ENCODE measurements at places on chromosomes 4 and X.

DNA sequence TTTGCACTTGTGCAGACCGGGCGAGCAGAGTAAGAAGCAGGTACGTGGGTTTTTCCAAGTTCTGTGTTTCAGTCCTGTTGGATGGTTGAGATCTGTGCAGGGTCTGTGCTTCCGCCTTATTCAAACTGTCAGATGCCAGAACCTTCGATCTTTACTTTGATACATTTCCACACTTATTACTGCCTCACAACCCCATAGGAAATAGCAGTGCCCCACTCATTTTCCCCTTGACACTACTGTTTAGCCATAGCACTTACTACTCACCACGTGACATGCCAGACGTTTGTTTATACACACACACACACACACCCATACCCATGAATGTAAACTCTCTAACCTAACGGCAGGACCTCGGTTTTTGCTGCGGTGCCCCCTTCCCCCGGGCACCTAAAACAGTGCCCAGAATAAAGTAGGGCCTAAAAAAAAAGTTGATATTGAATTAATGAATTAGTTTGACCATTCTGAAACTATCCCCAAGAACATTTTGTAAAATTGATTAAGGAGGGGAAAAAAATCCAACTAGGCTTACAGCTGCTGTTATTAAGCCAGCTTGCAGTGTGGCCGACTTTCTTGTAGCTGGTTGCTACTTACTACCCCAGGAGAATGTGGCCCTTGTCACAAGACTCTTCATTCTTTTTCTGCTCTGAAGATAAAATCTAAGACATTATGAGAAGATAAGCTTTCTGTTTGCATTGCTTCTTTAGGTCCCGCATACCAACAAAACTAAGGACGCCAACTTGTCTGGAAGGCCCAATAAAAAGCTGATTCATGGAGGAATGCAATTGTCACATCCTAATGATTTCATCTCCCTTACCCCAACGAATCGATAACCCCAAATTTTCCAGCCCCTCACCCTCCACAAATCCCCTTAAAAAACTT is 704 bp upstream of the SEPSECS start:
- DNase-seq: no peak

- DNase-seq: peak; percentile 17
Observed at GRCh38 chr4:1576304-1576960, 107.7 kb downstream of the FAM53A start.

DNA sequence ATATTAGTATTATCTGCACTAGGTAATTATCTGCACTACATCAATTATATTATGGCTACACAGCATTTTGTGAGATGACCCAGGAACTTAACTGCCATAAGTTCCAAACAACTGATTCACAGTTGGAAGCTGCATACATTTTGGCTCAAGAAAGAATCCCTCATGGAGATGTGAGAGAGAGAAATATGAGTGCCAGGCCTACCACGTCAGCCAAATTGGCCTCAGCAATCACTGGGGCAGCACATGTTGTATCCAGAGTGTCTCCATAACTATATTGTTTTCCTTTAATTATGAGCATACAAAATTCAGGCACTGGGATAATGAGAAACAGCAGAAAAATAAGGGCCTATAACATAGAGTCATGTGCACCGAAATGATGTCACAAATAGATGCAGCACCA is 174.2 kb upstream of the DMD start:
- DNase-seq: no peak

DNA sequence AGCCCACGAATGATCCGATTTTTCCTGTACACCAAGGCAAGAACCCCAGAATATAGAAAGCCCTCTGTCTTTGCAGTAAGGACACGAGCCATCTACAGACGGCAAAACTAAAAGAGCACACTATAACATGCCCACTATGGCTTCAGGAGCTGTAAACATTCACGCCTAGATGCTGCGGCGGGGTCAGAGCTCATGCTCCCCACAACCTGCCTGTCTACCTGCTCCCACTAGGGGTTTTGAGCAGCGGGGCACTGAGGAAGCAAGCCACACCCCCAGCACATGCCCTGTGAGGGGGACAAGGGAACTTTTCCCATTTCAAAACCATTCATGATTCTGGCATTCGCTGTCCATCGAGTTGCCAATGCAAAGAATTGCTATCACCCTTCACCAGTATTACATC is 144.8 kb downstream of the PAPSS1 start:
- DNase-seq: no peak

- DNase-seq: no peak
Observed at GRCh38 chr4:144355811-144356757, 215.6 kb upstream of the GYPA start.

DNA sequence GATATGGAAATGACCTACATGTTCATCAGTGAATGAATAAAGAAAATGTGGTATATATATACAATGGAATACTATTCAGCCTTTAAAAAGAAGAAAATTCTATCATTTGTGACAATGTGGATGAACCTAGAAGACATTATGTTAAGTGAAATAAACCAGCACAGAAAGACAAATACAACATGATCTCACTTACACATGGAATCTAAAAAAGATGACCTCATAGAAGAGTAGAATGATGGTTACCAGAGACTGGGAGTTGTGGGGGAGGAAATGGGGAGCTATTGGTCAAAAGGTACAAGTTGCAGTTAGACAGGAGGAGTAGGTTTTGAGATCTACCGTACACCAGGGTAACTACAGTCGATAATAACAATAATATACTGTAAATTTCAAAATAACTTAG is 51.5 kb downstream of the WNK3 start:
- DNase-seq: no peak

DNA sequence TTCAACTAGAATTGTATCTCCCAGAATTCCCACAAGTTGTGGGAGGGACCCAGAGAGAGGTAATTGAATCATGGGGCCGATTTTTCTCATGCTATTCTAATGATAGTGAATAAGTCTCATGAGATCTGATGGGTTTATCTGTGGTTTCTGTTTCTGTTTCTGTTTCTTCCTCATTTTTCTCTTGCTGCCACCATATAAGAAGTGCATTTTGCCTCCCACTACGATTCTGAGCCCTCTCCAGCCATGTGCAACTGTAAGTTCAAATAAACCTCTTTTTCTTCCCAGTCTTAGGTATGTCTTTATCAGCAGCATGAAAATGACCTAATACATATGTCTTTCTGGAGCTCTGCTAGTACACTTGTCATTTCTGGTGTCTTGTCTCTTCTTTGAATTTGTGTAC is 22.1 kb upstream of the OR13H1 start:
- DNase-seq: no peak

DNA sequence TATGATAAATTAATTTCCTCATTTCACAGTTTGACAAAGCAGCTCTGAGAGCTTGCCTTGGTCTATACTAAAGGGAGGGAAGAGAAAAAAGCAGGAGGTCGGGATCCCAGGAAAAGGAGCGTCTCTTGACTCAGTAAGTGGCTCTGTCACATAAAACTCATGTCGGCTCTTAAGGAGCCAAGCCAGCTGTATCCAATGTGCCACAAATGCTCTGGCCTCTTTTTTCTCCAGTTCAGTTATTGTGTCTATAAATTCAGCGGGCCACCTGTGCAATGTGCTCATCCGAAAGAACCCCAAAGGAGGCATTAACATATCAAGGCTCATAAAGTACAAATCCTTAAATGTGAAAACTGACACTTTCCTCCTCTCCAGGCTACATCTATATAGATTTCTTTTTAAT is 337.7 kb upstream of the FAM241A start:
- DNase-seq: no peak

DNA sequence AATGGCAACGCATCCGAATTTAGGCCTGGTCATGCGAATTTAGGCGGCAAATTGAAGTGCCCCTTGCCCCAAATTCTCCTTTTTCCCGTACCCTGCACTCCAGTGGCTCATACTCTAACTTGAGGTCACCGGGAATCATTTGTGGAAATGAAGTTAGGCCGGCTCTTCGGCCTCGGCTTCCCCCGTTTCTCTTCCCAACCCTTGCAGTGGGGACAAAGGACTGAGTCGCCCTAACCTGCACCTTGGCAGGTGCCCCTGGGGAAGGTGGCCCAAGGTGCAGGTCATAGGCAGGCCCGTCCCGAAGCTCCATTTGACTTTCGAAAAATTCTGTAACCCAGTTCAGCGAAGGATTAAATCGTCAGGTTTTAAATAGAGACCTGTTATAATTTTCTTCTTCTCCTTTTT is 811 bp downstream of the SRD5A3 start:
- DNase-seq: no peak

DNA sequence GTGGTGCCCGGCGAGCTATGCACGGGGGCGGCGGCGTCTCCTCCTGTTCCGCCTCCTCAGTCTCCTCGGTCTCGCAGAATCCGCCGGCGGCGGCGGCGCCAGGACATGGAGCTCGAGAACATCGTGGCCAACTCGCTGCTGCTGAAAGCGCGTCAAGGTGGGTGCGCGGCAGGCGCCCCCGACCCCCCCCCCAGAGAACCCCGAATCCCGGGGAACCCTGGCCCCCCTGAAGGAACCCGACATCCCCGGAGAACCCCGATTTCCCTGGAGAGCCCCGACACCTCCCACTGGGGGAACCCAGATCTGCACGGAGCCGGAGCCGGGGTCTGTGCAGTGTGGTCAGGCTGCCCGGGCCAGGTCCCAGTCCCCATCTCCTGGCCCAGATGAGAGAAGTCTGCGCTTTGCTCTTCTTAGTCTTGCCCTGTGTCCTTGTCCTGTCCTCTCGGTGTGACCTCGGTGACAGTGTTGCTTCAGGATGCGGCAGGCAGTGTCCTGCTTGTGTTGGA is 648 bp downstream of the GRK4 start:
- DNase-seq: peak; percentile 22

DNA sequence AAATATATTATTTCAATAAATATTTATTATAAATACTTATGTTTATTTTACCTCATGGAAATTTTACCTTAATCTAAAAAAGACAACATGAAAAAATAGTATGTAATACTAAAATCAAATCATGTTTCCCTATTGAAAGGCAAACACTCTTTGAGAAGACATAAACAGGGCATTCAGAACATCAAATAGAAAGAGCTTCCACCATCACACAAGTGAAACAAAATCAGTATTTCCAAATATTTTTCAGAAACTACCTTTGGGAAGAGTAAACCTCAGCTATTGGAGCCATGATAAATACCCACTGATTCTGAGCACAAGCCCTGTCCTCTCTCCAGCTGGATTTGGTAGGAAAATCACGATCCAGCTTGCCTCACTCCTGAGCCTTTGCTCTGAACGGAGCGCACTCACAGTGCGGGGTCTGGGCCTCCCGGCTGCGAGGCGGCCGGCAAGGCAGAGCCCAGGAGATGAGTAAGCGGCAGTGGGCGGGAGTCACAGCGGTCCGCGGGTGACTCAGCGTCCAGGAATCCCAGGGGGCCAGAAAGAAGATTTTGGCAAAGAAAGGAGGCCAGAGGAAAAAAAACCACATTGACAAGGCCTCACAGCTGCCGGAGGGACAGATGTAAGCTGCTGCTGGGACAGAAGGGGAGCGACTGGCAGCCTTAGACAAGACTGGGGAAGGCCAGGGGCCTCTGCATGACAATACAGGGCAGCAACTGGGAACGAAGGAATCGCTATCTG is 14.7 kb upstream of the ANXA5 start:
- DNase-seq: peak; percentile 89

DNA sequence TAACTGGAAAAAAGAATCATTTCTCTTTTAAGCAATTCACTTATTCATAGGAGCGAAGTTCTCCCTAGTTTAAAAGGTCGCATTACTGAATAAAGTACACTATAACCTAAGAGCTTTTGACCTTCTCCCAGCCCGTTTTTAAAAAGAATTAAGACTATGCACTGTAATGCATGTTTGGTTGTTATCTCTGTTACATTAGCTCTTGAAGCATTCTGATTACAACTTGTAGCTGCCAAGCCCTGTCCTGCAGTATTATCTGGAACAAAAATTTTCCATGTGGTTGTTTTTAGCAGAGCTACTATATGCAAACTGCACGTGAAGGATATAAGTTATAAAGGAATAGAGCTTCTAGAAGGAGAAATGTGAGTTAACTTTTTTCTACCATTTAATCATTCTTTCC is 8.1 kb downstream of the GAB1 start:
- no peak for DNase-seq

- no peak for DNase-seq
Observed at GRCh38 chrX:38919202-38919601, 117.9 kb downstream of the MID1IP1 start.

- DNase-seq: no peak
Observed at GRCh38 chr4:114132830-114133229, 153.4 kb upstream of the ARSJ start.

- DNase-seq: no peak
Observed at GRCh38 chr4:37836274-37836673, 9.8 kb downstream of the PGM2 start.

DNA sequence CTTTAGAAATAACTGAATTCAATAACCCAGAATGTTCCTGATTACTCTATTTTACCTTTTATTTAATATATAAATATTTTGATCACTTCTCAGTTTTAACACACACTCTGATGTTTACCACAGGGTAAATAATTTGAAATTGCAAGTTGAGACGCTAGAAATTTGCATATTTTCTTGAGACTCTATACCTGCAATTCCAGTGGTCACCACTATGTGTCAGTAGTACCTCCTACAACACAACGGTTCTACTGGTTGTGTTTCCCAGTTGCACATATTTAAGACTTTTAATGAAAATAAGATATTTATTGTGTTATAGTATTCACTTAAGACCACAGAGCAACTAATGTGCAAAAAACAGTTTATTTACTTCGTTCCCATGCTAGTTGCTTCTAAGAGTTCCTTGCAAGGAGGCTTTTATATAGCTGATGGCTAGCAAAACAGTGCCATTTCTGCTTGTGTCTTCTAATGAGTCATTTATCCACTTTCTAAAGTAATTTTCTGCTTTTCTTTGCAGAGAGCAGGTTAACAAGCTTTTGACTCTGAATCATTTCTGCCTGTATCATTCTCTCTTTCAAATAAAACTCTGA is 98.9 kb upstream of the PDLIM3 start:
- no peak for DNase-seq

DNA sequence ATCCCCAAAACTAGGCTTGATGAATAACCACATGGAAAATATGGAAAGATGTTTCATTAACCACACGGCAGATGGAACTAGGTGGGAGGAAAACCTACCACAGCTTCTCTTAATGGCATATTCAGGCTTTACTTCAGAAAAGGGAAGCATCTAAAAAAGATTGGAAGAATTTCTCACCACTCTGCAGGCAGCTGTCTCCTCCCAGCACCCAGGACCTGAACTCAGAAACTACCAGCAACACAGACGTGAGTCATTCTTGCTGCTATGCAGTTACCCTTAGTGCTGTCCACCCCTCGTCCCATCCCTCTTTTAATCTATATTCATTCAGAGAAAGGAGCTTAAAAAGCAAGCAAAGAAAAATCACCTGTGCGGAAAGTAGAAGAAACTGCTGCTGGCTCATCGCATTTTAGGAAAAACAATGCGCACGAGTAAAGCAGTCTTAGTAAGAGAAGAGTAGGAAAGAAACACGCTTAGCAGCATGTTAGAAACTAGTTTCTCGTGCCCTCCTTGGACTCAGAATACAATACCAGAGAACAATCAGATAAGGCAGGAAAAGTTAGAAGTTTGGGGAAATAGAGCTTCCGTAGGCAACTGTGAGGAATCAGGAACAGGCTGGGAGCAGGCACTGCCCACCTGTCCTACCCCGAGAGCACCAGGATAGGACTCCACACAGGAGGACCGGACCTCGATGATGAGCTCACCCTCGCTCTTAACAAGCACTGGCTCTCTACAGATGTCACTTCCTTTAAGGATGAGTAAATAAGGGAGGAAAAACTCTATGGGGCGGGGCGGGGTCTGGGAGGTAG is 48.1 kb upstream of the ENPP6 start:
- DNase-seq: no peak
